ENCODE measurements at places on chromosomes 12 and 14.

- DNase-seq = no peak
These were observed 365.6 kb upstream of the TBX3 start for GRCh38 chr12:115049614-115050013.

DNA sequence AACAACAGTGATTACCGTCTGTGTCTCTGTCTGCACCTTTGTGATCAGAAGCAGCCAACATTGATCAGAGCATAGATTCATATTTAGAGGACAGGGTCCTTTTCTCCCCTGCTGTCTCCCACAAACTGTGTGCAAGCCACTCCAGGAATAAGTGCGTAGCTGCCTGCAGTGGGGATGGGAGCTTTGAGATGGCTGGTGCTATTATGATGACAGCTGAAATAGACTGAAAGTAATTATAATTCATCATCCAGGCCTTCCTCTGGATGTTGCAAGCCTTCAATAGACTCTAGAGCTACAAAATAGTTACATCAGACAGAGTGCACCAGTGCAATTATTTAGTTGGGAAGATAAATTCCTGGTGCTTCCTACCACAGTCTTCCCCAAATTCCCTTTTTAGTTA lies 68.1 kb downstream of the BORCS5 start:
- DNase-seq = no peak

GRCh38 chr14:64919618-64920017 lies 5.4 kb downstream of the CHURC1 start:
- no peak for DNase-seq

DNA sequence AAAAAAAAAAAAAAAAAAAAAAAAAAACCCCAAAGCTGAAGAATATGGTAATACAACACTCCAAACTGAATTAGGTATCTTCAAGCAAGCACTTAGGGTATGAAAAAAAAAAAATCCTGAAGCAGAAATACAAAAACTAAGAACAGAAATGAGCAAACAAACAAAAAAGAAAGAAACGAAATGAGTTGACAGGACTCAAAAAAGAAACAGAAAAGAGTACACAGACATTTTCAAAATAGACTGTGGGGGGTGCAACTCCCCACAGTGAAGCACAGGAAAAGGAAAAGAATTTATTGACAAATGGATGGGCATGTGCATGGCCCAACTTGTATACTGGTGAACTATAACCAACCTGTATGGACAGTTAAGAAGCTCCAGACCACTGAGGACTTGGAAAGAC lies 24.6 kb downstream of the RPS6KA5 start:
- DNase-seq = no peak

DNA sequence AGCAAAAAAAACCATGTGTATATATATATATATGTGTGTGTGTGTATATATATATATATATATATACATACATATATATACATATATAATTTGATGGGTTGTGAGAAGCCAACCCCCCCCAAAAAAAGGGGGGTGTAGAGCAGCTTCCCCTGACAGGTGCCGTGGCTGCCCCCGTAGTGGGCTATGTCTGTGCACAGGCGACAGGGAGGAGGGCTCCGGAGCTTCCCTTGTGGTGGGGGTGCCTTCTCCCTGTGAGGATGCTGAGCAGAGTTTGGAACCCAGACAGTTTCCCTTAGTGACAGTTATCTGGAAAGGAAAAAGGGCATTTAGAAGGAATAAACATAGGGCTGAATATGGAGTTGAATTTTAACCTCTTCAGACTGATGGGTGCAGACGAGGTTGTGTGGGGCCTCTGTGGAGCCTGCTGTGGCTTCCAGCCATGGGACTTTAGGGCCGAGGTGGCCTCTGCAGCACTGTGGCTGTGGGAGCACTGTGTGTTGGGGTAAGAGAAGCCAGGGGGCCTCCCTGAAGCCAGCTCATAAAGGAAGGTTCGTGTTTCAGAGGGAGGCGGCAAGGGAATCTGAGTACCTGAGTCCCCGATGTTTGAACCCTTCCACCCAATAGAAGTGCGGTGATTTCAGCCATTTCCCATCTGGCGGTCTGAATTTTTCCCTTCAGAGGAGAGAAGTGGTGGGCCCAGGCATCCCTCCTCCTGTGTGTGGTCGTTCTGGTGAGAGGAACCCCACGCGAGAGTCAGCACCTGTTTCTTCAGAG lies 19.8 kb downstream of the XRCC3 start:
- DNase-seq = no peak
